NCI-H1092 treated with DMSO at 0.1 percent for 48 hours (cell line): ENCODE measurements at places on chromosomes 4 and X.

DNA sequence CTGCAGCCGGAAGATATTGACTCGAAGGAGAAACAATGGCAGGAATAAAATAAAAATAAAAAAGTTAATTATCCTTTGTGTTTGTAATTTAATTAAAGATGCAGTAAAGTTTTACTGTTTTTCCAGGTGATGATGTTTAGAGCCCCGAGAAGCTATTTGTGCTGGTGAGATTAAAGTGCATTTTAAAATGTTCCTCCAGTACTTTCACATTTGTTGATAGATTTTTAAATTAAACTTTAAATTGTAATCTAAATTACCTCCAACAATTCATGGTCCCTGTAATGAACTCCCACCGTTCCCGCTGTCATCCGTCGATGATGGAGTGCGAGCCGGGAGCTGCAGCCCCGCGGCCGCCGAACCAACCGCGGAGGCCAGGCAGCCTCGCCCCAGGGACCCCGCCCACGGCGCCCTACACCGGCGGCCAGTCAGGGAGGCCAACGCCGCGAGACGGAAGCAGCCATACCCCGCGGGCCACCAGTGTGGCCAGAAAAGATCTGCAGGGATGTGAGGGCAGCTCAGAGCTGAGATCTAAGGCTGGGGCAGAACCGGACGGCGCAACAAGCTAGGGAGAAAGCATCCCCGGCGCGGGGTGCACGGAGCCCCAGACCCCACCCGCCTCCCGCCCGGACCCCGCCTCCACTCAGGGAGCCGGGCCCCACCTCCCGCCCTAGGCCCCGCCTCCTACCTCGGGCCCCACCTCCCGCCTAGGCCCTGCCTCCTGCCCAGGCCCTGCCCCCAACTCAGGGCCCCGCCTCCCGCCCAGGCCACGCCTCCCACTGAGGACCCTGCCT lies 104.0 kb downstream of the FAM53A start:
- DNase-seq = no peak

DNA sequence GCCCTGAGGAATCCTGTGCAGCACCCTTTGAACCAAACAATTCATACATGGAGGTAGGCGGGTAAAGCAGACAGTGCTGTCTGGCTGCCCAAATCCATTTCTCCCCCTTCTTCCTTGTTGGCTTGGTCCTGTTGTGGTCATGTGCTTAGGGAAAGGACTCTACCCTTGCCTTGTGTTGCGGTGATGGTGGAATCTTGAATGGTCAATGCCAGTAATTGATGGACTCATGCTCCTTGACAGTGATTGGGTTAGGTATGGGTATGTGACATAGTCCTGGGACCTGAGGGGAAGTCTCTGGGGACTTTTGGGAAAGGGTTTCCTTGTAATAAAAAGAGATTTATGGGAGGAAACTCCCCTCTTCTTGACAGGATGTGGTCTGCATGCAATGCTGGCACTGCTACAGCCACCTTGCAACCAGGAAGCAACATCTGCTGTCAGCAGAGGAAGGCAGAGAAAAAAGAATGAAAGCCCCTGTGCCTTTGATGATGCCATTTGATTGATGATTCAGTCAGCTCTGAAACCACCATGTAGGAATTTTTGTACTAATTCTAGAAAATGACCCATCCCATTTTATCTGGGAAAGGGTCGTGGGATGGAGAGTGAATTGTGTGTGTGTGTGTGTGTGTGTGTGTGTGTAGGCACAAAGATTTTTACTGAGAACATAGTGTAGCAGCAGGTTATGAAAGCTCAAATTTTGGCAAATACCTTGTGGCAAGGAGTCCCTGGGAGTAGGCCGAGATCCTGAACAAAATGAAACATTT lies 30.0 kb upstream of the HUWE1 start:
- no peak for DNase-seq

DNA sequence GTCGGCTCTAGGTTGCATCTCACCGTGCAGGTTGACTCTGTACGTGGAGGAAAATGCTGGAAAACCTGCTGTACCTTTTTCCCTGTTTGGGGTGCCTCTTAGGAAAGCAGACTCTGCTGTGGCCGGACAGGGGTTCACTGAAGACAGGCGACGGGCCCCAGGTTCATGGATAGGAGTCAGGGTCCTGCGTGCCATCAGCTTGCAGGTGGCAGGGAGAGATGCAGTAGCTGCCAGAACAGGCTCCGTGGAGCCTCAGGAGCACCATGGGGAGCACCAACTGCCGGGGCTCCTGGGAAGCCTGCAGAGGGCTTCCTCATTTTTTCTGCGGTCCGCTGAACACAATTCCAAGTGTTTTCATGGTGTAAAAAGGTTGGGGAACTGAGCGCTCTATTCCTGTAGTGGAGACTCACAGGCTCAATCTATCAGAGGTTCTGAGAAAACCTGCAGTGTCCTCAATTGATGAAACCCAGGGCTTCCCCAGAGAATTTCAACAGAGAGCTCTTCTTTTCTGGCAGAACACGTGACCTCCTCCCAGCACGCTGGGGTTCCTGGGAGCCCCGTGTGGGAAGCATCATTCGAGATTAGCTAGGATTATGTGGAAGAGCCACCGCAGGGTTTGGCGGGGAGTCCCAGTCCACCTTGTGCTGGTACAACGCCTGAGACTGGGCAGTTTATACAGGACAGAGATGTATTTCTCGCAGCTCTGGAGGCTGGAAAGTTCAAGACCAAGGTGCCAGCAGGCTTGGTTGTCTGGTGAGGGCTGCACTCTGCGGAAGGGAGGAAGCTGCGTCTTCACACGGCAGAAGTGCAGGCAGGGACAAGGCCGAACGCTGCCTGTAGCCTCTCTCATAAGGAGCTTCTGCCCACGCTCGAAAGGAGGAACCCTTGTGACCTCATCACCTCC lies 1.6 kb downstream of the HTRA3 start:
- DNase-seq = no peak

DNA sequence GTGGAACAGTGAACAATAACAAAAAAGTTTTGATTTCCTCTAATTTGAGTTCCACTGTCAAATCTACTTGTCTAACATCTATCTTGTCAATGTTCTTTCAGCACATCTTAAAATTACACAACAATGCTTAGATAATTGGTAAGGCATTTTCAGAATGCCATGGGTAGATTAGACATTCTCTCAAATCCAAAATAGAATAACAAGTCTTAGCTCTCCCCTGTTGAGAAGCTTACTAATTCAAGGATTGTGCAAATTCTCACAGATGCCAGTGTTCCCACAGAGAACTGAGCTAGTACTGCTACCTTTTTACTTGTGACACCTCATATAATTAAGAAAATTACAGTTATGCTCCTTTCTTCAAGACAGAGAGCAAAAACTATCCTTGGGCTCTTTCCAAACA lies 2442.0 kb downstream of the PCDH7 start:
- no peak for DNase-seq

GRCh38 chr4:2888886-2889285 lies 45.2 kb downstream of the ADD1 start:
- DNase-seq = no peak

- DNase-seq = peak; percentile 69
Observed at GRCh38 chr4:129218360-129218759, 122.4 kb downstream of the C4orf33 start.

- peak; percentile 55 for DNase-seq
Observed at GRCh38 chr4:153248641-153249198, 44.5 kb downstream of the TRIM2 start.

DNA sequence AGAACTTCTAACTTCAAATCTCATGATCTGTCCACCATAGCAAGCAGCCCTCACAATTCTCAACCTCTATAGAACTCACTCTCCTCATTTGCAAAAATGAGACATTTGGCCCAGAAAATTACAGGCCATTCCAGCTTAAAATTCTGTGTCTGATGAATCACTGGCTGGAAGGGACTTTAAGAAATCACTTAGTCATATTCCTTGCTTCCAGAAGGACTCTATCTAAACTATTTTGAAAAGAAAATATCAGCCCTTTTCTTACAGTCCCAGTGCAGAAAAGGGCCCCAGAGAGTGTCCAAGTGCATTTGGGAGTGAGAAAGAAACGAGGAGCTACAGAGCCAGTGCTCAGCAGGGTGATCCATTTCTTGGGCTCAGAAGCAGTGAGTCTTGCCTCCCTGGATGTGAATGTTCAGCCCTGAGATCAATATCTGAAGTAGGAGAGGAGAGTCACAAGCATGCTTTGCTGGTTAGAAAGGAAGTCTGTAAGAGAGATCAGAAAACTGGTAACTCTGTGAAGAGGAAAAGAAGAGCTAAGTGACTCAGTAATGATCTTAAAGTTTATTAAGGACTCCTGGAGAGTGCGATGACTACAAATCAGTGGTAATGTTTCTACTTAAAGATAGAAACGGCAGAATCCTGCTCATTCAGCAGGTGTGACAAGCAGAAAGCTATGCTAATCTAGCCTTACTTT lies 139.8 kb downstream of the PALLD start:
- no peak for DNase-seq

GRCh38 chrX:9037296-9037695 lies 3.4 kb upstream of the FAM9B start:
- DNase-seq = no peak

- DNase-seq = no peak
Observed at GRCh38 chrX:35006361-35006760, 63.8 kb downstream of the FAM47B start.

DNA sequence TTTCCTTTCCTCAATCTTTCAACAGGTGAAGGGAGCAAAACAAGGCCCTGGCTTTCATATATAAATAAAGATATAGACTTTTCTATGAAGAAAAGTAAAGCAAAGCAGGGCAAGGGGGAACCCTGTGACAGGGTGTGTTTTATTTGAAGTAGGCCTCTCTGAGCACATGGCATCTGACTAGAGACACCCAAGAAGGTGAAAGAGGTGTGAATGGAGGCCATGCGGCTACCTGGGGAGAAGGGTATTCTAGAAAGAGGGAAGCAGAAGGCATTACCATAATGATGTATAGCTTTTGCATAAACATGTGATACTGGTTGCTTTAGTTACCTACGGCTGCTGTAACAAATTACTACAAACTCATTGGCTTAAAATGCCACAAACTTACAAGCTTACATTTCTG lies 75.8 kb downstream of the DHX15 start:
- DNase-seq = no peak

- no peak for DNase-seq
Observed at GRCh38 chrX:154008521-154008920, 11.2 kb downstream of the IRAK1 start.
